Smooth muscle cell of the coronary artery (primary cell): ENCODE measurements at places on chromosomes 7 and 10. TPM values are rescaled to one million over a fixed set of nuclear protein-coding genes. Genes with fewer than 3 reads are reported as not detected.

Gene HOXA2
- not detected in 2 replicates for total RNA-seq

Gene GPR85
- 0.12 and 0.60 TPM in 2 replicates for total RNA-seq

Gene LDB3
- total RNA-seq: 0.08 TPM in 1 of 2 replicates, not detected in the other

Gene SLC29A4
- 2.5 and 4.3 TPM in 2 replicates for total RNA-seq

Gene UNC5B
- total RNA-seq: 11.2 and 39.1 TPM in 2 replicates

Gene RBP3
- total RNA-seq: under 0.01 TPM in 1 of 2 replicates, not detected in the other

Gene CYREN
- 19.9 and 25.3 TPM in 2 replicates for total RNA-seq

Gene KCTD7
- total RNA-seq: 5.3 and 23.5 TPM in 2 replicates

Gene LRRD1
- under 0.01 TPM in 1 of 2 replicates, not detected in the other for total RNA-seq

Gene HOGA1
- total RNA-seq: 0.75 and 0.94 TPM in 2 replicates

Gene AKR1C4
- total RNA-seq: not detected in 2 replicates

Gene UCMA
- not detected in 2 replicates for total RNA-seq

Gene TMEM229A
- total RNA-seq: 0.23 and 0.38 TPM in 2 replicates

Gene CDHR3
- 1.4 and 12.8 TPM in 2 replicates for total RNA-seq

Gene KIF20B
- 0.82 and 4.2 TPM in 2 replicates for total RNA-seq

Gene PNLIPRP1
- total RNA-seq: not detected in 2 replicates

Gene SFXN2
- 4.1 and 5.6 TPM in 2 replicates for total RNA-seq

Gene SDK1
- total RNA-seq: under 0.01 and 1.8 TPM in 2 replicates

Gene DKK1
- 57.4 and 99.2 TPM in 2 replicates for total RNA-seq

Gene EVX1
- not detected in 2 replicates for total RNA-seq

Gene SOSTDC1
- not detected in 2 replicates for total RNA-seq

Gene FXYD4
- not detected in 2 replicates for total RNA-seq

Gene C10orf62
- 0.08 TPM in 1 of 2 replicates, not detected in the other for total RNA-seq

Gene CYP3A7
- 0.23 TPM in 1 of 2 replicates, not detected in the other for total RNA-seq

Gene RAB19
- total RNA-seq: not detected in 2 replicates

Gene HMX3
- not detected in 2 replicates for total RNA-seq

Gene NAT16
- total RNA-seq: not detected in 2 replicates

Gene SFTPD
- 0.15 TPM in 1 of 2 replicates, not detected in the other for total RNA-seq

Gene SLC39A12
- total RNA-seq: not detected in 2 replicates

Gene FLNC
- 118 and 153 TPM in 2 replicates for total RNA-seq

Gene PTN
- total RNA-seq: 1.6 and 9.3 TPM in 2 replicates

Gene PPP1R3C
- 33.9 and 36.7 TPM in 2 replicates for total RNA-seq

Gene TDRD1
- 2.8 and 7.7 TPM in 2 replicates for total RNA-seq

Gene CALML3
- total RNA-seq: not detected in 2 replicates

Gene ADAM12
- 20.8 and 56.4 TPM in 2 replicates for total RNA-seq

Gene POLR2J2
- 1.9 and 2.0 TPM in 2 replicates for total RNA-seq
